Fibroblast of skin of abdomen (primary cell): ENCODE measurements at places on chromosomes 1 and 21.

DNA sequence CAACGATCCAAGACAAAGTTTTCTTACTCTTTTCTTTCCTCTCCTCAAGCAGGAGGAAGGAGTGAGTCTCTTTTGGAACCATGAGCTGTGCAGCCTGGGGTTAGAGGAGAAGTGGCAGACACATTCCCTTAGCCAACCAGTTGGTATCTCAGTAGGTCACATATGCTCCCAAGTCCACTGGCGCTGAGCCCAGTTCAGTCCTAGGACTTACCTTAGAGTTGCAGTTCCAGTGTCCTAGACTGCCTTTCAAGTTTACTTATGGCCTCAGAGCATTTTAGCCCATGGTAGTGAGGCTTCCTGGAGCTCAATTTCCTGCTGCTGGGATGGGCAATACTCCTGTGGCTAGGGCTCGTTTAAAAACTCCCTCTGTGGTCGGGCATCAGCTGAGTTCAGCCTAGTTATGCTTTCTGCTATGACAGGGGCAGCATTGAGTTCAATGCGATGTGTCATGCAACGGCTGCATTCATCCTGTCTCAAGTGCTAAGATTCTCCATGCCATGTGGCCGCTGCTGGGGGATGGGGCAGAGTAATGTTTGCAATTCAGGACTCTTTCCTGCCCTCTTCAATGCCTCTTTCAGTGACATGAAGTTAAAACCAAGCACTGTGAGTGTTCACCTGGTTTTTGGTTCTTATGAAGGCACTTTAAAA lies 103.8 kb downstream of the LRRC7 start:
- peak; percentile 20 for DNase-seq

GRCh38 chr1:220879076-220879508 lies at the start of gene HLX:
TSS of gene HLX (plus strand) at chr1:220879443. CDS start at chr1:220879858, 415 bp downstream.
- peak; percentile 95 for DNase-seq

DNA sequence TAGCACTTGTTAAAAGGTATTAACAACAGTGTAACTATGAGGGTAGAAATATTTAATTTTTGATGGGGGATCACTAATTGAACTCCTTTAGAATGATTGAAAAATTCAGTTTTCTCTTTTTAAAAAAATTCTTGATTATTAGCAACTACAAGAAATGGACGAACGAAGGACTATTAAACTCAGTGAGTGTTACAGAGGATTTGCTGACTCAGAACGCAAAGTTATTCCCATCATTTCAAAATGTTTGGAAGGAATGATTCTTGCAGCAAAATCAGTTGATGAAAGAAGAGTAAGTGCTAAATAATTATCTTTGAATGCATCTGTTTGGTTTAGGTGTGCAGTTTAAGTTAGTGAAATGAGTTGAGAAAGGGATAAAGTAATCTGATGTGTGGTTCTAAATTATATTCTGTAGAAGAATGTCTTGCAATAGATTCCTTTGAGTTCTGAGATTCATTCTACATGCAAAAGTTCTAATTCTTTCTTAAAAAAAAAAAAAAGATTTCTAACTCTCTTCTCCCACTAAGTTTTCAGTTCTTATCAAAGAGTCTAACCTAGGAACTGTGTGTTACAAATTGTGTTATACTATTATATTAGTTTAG lies 85.0 kb downstream of the FNBP1L start:
- no peak for DNase-seq

- DNase-seq, result no peak
These were observed 193.0 kb downstream of the HLX start for GRCh38 chr1:221072214-221072613.

GRCh38 chr1:227428803-227429202 lies 110.5 kb upstream of the CDC42BPA start:
- DNase-seq, result peak; percentile 72

DNA sequence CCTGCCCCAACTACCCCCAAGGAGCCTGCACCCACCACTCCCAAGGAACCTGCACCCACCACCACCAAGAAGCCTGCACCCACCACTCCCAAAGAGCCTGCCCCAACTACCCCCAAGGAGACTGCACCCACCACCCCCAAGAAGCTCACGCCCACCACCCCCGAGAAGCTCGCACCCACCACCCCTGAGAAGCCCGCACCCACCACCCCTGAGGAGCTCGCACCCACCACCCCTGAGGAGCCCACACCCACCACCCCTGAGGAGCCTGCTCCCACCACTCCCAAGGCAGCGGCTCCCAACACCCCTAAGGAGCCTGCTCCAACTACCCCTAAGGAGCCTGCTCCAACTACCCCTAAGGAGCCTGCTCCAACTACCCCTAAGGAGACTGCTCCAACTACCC lies 67.6 kb downstream of the TPR start:
- DNase-seq, result no peak

GRCh38 chr1:81340239-81340638 lies 460.5 kb upstream of the ADGRL2 start:
- DNase-seq, result no peak

DNA sequence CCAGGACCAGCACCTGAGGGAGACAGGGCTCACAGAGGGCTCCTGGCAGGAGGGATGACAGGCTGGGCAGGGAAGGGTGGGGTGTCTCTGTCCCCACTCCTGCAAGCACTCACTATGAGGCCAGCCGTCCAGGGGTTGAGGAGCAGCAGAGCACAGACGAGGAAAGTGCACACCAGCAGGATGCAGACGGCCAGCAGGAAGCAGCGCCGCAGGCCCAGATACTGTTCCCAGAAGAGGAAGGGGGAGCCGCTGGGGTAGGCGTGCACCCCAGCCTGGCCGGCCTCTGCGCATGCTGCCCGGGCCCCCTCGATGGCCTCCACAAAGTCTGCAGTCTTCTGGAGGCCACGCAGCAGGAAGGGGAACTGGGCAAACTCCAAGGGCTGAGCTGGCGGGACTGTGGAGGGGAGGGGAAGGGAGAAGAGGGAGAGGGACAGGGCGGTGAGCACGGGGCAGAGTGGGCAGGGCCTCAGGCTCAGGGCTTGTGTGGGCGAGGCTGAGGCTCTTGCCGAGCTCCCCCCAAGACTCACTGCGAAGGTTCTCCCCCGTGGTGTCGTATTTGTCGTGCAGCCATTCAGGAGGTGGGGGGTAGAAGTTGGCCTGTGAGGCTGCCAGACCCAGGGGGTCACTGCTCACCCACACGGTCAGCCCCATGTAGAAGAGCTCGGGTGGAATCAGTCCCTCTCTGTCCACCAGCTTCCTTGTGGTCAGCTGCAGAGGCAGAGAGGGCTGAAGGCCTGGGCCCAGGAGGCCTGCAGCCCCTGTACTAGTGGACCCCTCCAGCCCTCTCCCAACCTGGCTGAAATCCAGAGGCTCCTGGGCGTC lies 16.5 kb downstream of the PTCH2 start:
- DNase-seq, result no peak

- DNase-seq, result no peak
These were observed 20.5 kb downstream of the COL6A1 start for GRCh38 chr21:46001821-46002681.

- no peak for DNase-seq
These were observed 14.2 kb downstream of the TNFRSF14 start for GRCh38 chr1:2570332-2570731.

- no peak for DNase-seq
These were observed 13.3 kb upstream of the ERICH3 start for GRCh38 chr1:74686928-74687327.

DNA sequence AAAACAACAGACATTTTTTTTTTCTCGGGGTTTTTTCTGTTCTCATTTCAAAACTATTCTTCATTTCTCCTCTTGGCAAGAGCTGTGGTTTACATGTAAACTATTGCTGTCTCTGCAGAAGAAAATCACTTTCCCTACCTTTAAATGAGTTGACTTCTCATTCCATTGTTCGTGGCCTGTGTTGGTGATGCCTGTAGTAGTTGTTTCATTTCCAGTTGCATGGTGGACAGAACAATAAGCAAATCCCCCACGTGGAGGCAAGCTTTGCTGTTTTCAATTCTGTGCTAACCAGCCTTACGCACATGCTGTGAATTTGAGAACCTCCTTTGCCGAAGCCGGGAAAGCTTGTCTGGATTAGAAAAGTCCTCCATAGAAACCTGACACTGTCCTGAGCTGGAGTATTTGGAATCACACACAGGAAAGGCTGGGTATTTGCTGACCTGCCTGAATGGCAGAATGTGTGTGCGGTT lies 26.2 kb upstream of the MAP3K7CL start:
- DNase-seq, result peak; percentile 43
